Stimulated activated CD8-positive, alpha-beta memory T cell treated with anti-CD3 and anti-CD28 coated beads, Interleukin-7, amount 100 ng/mL, for 48 hours (primary cell): ENCODE measurements at places on chromosomes 6 and 20.
A peak's percentile ranks its signal among the peaks of the same experiment; 100 is the strongest.

DNA sequence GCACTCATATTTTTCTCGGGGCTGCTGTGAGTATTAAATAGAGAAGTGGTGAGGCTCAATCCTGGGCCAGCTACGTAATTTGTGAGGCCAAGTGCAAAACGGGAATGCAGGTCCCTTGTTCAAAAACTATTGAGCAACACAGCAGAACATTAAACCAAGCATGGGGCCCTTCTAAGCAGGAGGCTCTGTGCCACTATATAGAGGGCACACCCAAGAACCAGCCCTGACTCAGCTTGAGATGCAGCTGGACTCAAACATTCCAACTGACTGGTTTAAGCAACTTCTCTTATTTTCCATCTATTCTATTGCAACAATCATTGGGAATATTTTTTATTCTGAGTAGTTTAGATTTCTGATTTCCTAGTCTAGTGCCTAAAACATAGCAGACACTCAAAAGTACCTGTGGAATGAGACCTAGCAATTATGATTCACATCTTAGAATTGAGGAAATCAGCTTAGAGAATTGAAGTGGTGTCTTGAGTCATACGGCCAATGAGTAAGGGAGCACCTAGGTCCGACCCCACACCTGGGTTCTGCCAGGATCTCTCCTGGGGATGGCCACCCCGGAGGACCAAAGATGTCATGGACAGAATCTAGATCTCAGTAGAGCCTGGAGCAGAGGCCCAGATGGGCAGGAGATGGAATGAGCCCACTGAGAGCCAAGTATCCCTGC is 1.3 kb downstream of the SIRPB2 start:
- DNase-seq = no peak

DNA sequence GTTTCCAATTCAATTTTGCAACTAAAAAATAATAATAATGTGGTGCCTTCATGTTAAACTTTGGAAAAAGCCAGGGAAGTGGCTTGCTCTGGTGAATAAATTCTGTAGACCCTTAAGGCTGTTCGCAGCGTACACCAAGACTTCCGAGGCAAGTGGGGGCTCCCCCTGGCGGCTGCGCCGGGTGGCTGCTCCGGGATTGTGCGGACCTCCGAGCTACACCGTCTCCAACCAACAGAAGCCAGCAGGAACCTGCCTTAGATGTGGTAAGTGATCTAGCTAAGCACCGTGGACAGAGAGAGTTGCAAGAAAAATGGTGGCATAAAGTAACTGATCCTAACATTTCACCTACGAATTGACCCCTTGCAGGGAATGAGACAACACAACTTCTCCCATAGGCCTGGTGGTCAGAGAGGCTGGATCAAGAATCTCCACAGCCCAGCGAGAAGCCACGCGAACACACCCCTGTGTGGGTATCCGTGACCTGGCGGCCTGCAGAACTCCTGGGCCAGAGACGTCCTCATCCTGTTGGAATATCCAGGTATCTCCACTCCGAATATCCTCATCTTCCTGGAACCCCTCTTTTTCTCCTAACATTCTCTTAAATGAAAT is 69.6 kb downstream of the TBXT start:
- peak; percentile 36 for DNase-seq

DNA sequence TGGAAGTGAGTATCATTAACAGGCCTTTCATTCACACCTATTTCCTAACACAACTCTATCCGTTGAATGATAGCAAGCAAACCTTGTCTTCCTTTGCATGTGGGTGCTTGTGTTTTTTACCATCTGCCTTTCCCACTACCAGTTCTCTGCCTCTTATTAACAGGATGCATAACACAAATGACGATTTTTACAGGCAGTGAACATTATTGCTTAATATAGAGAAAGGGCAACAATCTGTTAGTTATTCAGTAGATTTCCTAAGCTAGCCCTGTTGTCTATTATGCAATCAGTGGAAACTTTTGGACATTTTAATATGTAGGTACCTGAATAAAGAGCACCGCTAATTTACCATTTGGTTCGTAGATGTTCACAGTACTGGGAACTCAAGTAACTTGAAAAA is 348.8 kb upstream of the PLCB4 start:
- DNase-seq = no peak

DNA sequence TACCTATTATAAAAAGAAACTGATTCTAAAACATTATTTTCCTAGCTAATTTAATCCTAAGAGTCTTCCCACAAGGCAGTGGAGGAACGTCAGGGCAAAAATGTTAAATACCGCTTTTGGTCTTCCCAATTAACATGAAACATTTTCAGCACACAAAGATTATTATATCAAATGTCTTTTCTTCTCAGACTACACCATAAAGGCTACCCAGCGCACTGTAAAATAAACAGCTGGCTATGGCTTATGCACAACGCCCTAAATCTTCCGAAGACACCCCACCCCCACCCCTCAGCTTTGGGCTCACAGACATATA is 1.0 kb downstream of the NUDT3 start:
- no peak for DNase-seq

GRCh38 chr6:155041741-155042279 is 46.7 kb downstream of the TIAM2 start:
- no peak for DNase-seq

DNA sequence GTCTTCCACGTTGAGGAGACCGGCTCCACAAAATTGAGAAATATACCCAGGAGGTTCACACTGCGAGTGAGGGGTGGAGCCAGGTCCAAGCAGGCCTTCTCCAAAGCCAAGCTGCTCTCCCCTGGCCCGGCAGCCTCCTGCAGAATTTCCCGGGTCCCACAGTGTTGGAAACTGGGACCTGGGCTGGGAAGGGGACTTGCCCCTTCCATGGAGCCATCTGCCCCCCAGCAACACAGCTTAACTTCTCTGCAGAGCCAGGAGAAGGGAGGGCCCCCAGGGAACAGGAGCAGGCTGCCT is 35.4 kb downstream of the MDFI start:
- no peak for DNase-seq

DNA sequence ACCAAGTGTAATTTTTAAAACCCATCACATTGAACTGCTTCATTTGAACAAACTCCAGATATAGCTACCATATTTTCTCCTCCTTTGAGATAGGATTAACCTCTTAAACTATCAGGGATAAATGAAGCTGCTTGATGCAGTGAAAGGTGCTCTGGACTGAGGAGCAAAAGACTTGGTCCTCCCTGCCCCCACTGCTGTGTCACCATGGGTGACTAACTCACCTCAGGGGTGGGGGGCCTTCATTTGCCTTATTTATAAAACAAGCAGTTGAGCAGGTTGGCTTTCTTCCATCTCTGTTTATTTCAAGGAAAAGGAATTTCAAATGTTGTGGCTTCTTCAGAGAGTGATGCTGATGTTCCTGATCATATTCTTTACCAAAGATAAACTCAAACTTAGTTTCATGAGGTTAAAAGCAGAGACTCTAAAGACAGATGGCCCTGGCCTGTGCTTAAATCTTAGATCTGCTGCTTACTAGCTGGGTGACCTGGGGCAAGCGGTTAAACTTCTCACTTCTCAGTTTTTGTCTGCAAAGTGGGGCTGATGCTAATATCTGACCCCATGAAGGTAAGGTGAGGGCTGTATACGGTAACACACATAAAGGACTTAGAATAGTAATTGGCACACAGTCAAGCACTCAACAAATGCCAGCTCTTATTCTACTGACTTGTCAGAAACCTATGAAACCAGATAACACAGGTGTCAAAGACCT is 50.5 kb downstream of the FHL5 start:
- no peak for DNase-seq

- no peak for DNase-seq
Measured at GRCh38 chr20:47358672-47359529, 2.4 kb upstream of the ZMYND8 start.

DNA sequence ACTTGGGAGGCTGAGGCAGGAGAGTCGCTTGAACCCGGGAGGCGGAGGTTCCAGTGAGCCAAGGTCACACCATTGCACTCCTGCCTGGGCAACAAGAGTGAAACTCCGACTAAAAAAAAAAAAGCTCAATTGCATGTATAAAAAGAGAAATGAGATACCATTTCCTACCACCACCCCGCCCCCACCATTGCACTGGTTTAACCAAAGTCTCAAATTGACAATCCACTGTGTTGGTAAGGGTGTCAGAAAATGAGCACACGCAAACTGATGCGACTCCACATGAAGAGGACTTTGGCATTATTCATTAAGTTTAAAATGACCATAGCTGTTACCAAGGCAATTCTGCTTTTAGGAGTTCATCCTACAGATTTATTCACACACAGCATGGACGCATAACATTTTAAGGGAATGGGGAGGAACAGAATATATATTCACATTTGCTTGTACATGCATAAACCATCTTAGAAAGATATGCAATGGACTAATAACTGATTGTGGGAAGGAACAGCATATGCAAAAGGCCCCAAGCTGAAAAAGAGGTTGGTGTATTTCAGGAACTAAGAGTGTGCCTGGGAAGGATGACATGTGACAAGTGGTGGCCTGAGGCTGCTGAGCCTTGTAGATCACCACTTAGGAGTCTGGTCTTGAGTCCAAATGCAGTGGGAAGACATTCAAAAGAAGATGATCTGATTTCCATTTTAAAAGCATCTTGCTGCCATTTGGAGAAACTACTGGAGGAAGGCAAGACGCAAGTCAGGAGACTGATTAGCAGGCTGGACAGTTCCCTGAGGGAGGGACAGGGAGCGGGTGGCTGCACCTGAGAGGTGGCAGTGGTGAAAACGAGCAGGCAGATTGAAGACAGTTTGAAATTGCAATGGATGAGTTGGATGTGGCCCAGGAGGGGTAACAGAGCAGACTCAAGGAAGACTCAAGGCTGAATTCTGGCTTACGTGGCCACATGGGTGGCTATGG is 37.2 kb upstream of the PTPN1 start:
- no peak for DNase-seq

DNA sequence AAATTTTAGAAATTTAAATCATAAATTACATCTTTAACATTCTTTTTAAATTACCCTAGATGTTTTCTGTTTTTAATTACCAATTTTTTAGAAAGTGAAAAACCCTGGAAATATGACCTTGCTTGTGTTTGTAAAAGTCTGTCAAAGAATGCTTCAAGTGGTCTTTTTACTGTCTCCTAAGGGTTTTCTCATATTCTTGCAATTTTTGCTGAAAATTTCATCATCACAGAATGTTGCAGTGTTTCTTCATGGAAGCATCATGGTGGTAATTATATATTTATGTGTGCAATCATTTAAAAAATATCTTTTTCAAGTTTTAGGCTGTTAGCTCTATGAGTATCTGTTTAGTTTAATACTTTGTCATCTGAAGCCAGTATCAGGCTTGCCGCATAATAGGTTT is 178.2 kb downstream of the HDGFL1 start:
- DNase-seq = no peak

DNA sequence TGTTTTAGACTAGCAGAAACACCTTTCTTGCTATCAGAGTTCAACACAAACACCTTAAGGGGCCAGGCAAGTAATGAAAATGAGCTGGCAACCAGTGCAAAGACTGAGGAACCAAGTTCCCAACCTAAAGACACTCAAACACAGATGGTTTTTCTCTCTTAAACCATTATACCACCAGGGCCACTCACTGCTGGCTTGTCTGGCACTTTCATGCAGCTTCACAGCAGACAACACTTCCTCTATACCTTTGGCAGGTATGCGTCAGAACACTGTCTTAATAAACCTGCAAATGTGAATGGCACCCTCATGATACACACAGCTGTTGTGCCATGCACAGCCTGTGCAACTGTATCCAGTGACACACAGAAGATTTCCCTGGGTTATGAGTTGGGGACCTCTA is 41.6 kb downstream of the NFATC2 start:
- DNase-seq = no peak

GRCh38 chr20:8209061-8209460 is 77.0 kb downstream of the PLCB1 start:
- DNase-seq = no peak

DNA sequence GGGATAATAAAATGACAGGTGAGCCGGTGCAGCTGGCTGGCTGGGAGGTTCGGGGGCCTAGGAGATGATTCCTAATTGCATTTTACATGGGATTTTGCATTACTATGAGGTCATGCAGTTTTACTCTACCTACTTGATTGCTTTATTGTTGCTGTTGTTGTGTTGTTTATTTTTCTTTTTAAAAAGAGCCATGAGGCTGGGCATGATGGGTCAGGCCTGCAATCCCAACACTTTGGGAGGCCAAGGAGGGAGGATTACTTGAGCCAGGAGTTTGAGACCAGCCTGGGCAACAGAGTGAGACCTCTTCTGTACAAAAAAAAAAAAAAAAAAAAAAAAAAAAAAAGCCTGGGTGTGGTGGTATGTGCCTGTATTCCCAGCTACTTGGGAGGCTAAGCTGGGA is 104.8 kb downstream of the GJA1 start:
- no peak for DNase-seq

- DNase-seq = no peak
Measured at GRCh38 chr20:63611646-63612045, 15.3 kb downstream of the GMEB2 start.

- no peak for DNase-seq
Measured at GRCh38 chr6:42260972-42261371, 43.3 kb upstream of the MRPS10 start.

- no peak for DNase-seq
Measured at GRCh38 chr6:7473805-7474719, 67.4 kb upstream of the DSP start.

DNA sequence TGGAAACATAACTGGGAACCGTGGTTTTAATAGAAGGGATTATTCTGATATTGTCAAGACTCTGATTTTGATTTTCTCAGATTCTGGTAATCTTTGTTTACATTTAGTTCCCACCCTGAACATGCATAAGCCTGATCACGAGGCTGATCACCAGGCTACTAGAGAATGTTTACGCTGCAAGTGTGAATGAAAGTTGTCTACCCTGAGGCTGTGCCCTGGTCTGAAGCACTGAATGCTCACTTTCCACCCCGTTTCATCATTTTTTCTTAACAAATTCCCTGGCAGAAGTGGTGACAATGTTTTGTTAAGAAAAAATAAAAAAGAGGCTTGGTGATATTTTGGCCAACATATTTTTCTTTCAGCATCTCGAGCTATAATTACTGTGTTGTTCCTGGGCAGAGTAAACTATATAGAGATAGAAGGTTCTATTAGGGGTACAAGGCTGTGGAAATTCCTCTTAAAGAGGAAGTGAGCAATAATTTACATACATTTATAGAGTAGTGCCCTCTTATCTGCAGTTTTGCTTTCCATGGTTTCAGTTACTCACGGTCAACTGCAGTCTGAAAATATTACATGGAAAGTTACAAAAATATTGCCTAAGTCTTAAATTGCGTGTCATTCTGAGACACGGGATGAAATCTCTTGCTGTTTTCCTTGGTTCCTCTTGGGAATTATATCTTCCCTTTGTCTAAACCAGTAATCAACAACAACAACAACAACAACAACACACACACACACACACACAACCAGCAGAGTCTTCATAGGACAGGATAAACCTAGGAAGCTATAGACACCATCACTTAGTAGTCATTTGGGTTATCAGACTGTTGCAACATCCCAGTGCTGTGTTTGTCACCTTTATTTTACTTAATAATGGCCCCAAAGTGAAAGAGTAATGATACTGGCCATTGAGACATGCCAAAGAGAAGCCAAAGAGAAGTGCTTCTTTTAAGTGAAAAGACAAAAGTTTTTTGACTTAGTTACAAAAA is 566.6 kb upstream of the CITED2 start:
- DNase-seq = no peak
